NCI-H1436 (cell line): ENCODE measurements at places on chromosomes 13 and 19.

- no peak for DNase-seq
These were observed 113.0 kb downstream of the TEX26 start for GRCh38 chr13:31045286-31046081.

GRCh38 chr13:110388108-110388943, 81.2 kb downstream of the COL4A2 start:
- no peak for DNase-seq

- no peak for DNase-seq
These were observed 776 bp downstream of the DNAJC3 start for GRCh38 chr13:95677564-95678266.

- no peak for DNase-seq
These were observed 2.9 kb upstream of the MTUS2 start for GRCh38 chr13:28817204-28817603.

DNA sequence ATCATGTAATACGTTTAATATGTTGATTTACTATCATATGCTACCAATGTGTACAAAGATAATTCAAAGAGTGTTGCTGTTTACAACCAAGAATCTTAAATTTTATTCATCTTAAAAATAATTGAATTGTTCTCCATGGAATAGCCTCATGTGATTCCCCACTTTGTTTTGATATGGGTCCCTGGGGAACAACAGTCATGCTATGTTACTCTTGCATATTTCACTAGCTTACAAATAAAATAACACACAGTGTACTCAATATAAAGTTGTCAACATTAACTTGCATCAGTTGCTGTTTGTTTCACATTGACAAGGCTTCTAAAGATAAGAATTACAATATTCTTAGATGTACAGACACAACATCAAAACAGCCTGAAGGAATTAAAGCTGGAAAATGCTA, 2.3 kb downstream of the ENOX1 start:
- no peak for DNase-seq

DNA sequence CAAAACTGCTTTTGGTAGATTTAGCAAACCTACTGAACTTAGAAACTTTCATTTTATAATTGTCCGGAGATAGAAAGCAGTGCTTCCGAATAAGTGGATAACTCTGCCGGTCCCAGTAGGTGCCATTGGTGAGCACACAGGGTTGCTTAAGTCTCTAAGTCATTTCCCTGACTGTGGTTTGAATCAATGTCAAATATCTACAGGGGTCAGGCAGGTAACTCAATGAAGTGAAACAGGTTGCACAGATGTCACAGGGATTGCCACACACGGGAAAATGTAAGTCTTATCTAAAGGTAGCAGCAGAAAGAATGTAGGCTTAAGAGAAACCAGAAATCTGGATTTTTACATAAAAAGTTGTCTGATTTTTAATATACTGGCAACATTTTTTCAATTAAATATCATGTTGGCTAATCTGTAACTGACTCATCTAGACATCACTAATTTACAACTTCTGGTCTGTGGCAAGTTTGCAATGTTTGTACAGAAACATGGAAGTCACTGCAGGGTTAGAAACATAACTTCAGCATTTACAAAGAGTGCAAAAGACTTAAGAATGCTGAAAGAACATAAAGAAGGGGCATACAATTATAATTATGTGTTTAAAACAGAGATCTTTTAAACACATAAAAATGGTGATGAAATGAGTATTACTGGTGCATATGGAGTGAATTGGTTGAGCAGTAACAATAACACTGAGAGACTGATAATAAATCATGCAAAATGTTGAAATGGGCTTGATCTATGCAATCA, 14.3 kb upstream of the LRRC63 start:
- DNase-seq = no peak

GRCh38 chr19:13717194-13717643, 47.1 kb upstream of the MRI1 start:
- DNase-seq = no peak

GRCh38 chr19:3443840-3444694, 36.3 kb downstream of the SMIM24 start:
- DNase-seq = no peak

GRCh38 chr13:44088411-44088810, 208.7 kb downstream of the LACC1 start:
- no peak for DNase-seq

DNA sequence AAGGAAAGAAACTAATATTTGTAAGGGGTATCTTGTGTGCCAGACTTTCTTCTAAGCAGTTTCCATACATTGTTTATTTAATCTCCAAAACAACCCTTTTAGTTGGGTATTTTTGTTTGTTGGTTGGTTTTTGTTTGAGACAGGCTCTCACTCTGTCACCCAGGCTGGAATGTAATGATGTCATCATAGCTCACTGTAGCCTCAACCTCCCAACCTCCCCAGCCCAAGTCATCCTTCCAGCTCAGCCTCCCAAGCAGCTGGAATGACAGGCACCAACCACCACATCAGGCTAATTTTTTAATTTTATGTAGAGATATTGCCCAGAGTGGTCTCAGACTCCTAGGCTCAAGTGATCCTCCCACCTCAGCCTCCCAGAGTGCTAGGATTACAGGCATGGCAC, 41.2 kb upstream of the LSM14A start:
- no peak for DNase-seq

DNA sequence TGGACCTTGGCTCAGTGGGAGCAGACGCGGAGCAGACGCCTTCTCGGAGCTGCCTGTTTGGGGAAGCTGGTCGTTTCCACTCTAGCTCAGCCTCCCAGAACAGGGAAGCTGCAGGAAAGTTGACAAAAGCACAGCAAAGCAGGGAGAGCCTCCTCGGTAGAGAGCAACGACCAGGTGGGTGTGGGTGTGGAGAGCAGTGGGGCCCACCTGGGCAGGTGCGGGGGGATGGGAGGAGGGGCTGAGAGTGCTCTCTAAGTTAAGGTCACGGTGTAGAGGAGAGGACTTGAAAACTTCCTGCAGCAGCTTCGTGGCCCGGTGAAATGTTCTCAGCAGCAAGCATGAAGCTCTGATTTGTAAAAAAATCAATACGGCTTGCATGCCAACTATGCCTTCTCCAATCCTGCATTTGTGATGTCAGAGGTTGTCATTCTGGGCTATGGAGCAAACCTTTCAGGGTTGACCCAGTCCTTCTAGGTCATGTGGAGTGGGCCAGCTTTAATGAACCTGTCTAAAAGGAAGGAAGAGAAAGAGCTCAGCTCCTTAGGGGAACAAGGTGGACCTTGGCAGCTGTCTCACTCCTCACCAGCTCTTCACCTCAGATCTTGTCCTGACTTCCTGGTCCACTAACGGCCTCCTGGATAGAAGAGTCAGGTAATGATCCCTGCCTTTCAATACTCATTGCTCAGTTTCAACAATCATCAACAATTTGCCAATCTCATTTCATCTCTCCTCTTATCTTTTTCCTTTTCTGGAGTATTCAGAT, 85.8 kb upstream of the UBL3 start:
- no peak for DNase-seq

DNA sequence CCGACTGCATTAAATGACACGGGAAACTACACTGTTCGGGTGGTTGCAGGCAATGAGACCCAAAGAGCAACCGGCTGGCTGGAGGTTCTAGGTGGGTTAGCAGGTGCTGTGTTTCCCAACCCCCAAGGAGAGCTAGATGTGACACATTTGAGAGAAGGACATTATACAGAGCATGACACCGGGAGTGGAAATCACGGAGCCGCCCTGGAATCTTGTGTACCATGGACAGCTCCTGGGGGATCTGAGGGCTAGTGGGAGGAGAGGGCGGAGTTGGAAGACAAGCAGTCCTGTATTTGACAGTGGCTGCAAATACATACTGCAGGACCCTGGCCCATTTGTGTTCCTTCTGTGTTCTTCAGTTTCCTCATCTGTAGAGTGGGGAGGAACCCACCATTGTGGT, 2.3 kb downstream of the CEACAM18 start:
- no peak for DNase-seq
